ENCODE measurements at places on chromosomes 12 and 14.

DNA sequence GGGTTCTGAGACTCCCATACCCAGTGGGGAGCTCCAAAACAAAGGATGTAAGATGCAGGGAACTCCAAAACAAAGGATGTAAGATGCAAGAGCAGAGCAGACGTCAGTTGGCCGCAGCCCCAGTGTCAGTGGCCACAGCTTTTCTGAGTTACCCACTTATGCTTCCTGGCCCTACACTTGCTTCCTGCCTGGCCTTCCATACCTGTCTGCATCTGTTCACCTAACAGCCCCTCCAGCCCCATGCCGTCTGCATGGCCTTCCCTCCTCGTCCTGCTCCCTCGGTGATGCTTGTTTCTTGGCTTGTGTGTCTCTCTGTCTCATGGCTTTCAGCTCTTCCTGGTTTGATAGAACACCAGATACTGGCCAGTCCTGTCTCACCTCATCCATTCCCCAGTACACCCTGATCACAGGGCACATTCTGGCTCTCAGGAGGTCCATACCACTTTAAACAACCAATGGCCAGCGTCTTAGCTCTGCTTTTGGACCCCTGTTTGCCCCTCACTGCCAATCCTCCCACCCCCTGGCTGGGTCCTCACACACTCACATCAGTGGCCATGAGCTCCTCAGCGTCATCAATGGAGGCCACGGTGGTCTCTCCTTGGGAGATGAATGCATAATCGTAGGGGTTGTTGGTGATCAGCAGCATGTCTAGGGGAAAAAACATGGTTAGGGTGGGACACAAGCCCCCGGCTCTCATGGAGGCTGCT, 5.3 kb downstream of the MYH7 start:
- no peak for DNase-seq

DNA sequence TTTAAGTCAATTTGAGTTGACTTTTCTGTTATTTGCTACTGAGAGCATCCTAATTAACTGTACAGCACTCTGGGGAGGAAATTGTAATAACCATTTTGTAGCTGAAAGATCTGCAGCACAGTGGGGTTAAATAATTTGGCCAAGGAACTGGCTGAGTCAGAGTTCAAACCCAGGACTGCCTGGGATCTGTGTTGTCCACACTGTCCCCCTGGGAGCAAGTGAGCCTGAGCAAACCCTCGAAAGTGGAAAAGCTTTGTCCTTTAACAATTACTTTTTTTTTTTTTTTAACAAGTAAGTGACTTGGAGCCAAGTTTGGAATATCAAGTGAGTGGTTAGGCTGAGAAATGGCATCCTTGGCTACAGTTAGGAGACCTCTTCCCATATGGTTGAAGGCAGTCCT, 247.2 kb upstream of the CCDC196 start:
- no peak for DNase-seq

DNA sequence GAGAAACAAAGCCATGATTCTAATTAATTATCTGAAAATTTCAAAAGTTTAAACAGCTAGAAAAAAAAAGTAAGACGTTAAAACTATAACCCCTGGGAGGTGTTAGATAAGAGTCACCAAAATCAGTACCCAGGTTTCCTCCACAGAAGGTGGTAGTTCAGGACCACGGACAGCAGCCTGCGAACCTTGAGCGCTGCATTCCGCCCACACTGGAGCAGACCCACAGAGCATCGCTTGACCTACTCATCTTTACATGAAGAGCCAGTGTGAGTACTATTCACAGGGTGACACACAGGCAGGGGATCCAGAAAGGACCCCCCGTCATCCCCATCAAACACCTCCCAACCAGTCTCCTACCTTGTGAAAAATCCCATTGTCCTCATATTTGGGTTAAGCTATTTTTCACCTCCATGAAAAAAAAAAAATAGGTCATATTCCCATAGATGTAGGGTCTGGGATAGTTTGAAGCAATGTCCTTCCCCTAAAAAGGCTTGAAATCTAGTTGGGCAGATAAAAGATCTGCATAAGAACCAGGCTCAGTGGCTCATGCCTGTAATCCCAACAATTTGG, 8.8 kb upstream of the CHGA start:
- peak; percentile 66 for DNase-seq

DNA sequence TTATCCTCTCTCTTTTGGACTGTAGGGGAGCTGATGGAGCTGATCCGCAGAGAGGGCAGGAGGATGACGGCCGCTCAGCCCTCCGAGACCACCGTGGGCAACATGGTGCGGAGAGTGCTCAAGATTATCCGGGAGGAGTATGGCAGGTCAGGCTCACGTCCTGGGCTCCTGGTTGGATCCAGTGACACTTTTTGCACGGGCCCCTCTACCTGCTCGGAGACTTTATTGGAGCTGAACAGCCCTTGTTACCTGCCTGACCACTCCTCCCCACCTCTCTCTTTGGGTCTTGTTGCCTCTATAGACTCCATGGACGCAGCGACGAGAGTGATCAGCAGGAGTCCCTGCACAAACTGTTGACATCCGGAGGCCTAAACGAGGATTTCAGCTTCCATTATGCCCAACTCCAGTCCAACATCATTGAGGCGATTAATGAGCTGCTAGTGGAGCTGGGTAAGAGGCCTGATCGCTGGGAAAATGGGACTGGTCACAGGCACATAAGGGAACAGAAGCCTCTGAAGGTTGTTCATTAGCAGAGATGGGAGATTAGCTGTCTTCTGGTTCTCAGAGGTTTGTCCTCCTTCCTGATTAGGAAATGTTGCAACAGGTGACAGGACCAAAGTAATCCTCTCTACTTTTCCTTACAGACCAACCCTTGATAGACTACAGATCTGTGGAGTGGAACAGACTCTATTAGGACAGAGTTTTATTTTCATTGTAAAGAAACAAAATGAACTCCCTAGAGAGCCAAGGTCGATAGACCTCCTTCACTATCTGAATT, 718 bp downstream of the EIF2B2 start:
- no peak for DNase-seq

GRCh38 chr12:132858718-132859266, 28.6 kb downstream of the CHFR start:
- no peak for DNase-seq

- DNase-seq = peak; percentile 26
Measured at GRCh38 chr12:16880864-16881285, 274.9 kb upstream of the LMO3 start.

GRCh38 chr14:91947475-91948184, at the start of gene FBLN5:
Gene FBLN5, minus strand, starts transcription at chr14:91947694. Its CDS starts 465 bp downstream, at chr14:91947229.
- peak; percentile 72 for DNase-seq

- peak; percentile 57 for DNase-seq
Measured at GRCh38 chr14:90999299-90999698, 61.1 kb downstream of the RPS6KA5 start.

- peak; percentile 83 for DNase-seq
Measured at GRCh38 chr14:53151523-53152183, 1.5 kb downstream of the DDHD1 start.

- DNase-seq = no peak
Measured at GRCh38 chr12:123269896-123270213, 1.8 kb downstream of the CDK2AP1 start.

- no peak for DNase-seq
Measured at GRCh38 chr12:22802883-22803630, 178.1 kb downstream of the ETNK1 start.

GRCh38 chr12:111073370-111073769, 153.0 kb upstream of the MYL2 start:
- DNase-seq = no peak

DNA sequence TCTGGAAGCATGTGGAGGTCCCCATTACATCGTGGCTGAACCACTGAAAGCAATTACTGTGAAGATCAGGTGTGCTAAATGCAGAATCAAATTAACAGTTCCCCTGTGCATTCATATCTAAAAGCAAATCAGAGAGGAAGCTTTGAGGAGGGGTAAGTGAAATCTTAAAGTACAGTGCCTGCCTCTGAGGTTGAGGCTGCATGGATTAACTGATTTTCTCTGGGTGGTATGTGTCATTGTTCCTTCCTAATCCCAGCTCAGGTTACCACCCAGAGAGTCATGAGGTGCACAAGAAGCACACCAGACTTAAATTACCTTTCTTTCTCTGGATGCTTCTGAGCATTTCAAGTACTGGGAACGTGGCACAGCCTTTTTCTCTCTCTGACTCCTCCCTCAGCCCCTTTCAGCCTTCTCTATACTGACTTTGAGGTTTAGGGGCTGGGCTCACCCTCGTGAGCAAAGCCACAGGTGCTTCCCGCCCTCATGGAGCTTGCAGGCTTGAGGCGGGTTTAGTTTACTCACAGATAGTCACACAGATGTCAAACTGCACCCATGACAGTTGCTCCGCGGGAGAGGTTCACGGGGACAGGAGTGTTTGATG, 237.6 kb upstream of the CRY1 start:
- no peak for DNase-seq

DNA sequence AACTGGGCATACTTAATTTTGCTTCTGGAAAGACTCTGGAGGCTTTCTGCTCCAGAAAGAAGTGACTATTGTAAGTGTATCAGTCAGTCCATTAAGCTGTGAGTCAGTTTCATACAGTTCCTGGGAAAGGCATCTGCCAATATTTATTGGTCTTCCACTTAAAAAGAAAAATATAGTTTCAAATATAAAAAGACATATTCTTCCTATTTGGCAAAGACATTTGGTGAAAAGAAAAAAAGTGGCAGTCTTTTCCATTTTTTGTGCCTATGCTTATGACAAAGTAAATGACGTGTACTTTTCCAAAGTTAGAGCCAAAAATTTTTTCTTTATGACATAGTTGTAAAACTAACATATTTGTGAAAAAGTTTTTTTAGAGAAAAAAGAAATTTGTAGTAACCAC, 12.3 kb downstream of the TMEM30B start:
- DNase-seq = no peak

- peak; percentile 67 for DNase-seq
Measured at GRCh38 chr14:73173092-73173735, 36.9 kb downstream of the PSEN1 start.

DNA sequence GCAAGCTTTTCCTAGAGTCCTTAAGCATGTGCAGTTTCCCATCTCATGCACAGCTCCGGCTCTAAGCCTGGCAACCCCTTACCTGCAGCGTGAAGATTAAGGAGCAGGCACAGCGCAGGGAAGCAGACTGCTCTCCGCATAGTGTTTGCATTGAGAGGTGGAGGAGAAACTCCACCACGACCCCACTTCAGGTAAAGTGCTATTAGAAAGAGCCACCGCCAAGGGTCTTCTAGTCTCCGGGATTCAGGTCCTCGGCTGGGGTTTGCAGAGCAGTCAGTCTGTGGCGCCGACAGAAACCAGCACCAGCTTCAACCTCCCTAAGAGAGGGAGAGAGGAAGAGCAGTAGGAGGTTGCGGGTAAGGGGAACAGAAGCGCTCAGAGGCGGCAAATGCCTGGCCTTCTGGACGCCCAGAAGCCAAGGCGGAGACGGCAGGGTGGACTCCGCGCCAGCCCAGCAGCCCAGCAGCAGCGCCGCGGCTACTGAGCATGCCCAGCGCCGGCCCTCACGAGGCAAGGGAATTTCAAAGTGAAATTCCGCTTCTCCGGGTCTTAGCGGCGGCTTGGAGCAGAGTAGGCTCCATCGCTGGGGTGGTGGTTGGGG, at the start of gene PTPRR:
Gene PTPRR, minus strand, starts transcription at position 488 of the 601 bp plus-strand sequence. Its CDS starts 348 bp downstream, at position 140.
- DNase-seq = peak; percentile 64

GRCh38 chr12:123696646-123697045, 15.5 kb upstream of the ATP6V0A2 start:
- DNase-seq = peak; percentile 3

DNA sequence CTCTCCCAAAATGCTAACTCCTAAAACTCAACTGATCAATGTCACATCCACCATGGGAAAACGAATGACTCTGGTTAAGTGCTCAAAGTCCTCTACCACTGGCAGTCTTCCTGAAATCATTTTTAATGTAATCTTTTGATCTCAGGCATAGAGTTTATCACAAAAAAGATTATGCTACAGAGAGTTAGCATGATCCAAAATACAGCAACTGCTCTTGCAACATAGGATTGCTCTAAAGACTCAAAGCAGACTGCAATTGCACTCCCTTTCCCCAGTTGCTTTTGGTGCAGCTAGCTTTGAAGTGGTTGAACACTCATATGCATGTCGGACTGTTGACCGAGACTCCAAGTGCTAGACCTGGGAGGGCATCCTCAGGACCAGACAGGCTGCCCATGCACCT, 109.3 kb downstream of the C12orf42 start:
- no peak for DNase-seq

GRCh38 chr14:92143309-92143708, 21.5 kb downstream of the CPSF2 start:
- DNase-seq = no peak

- no peak for DNase-seq
Measured at GRCh38 chr14:92308716-92309115, 14.2 kb upstream of the SLC24A4 start.

DNA sequence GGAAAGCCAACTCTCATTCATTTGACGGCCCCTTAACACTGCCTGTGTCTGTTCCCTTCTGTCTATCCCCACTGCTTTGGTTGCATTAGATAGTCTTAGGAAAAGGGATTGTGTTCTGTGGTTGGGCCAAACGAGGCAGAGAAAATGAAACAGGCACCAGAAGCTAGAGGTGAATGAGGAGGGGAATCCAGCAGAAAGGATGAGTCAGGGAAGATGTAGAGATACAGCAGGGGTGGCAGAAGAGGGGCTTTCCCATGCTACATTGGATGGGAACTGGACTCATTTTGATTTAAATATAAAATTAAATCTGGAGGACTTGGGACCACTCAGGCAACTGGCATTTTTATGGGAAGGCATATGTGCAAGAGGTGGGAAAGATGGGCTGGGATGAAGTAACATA, 43.3 kb downstream of the OTOGL start:
- DNase-seq = no peak
